CD4-positive, alpha-beta T cell treated with Interleukin-15 for 1 hour (primary cell): ENCODE measurements at places on chromosomes 7 and 10.

- DNase-seq = no peak
Measured at GRCh38 chr10:13392701-13393100, 44.6 kb upstream of the SEPHS1 start.

GRCh38 chr10:33746836-33747268, 412.4 kb upstream of the NRP1 start:
- no peak for DNase-seq

GRCh38 chr10:61888744-61889143, 12.8 kb upstream of the ARID5B start:
- no peak for DNase-seq

DNA sequence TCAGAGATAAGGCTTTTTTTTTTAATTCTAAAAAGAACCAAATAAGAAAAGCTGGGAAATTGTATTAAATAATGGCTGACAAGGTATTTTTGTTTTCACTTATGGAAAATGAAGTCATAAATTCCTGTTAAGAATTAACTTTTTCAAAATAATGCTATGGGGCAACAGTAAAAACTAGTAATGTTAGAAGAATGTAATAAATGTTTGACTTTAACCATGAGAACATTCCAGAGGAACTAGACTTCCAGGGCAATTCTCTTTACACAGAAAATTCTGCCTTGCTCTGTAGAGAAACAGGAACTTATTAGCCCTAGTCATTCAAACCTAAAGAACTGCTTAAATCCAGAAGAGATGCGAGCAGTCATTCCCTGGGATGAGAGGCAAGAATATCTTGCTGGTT, 571.1 kb downstream of the IPMK start:
- DNase-seq = no peak

- peak; percentile 44 for DNase-seq
Measured at GRCh38 chr10:48604039-48604990, 558 bp downstream of the ARHGAP22 start.

DNA sequence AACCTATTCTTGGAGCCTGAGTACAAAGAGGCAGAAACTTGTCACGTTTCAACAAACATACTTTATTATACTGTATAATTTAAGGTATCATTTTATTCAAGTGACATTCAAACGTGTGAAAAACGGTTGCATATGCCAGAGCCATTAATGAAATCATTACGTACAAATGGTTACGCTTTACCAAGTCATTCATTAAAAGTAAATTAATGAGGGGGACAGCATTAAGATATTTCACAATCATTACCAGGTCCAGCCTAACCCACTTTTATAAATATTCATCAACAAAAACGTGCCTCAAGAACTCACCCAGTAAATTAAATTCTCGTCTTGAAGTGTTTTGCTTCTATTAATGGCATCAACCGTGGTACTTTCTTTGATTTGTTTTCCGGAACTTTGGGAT, 253.0 kb downstream of the RPS24 start:
- no peak for DNase-seq

DNA sequence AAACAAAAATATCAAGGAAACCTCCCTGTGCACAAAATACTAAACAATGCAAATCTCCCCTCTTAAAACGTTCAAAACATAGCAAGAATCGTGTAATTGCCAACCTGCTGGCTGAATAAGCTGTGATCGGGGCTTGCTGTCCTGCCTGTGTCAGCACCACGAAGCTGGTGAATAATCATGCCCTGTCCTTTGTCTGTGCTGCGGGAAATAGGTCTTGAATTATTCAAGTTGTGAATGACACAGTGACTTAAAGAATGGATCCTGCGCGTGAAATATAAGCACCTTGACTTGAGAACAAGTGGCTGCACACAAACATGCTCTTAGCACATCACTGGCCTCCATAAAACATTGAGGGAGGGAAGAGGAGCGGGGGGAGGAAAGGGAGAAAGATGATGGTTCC, 130.2 kb downstream of the OAT start:
- DNase-seq = no peak

GRCh38 chr7:84799106-84799505, 387.8 kb downstream of the SEMA3D start:
- no peak for DNase-seq

- no peak for DNase-seq
Measured at GRCh38 chr10:32163071-32163761, 107.0 kb upstream of the KIF5B start.

DNA sequence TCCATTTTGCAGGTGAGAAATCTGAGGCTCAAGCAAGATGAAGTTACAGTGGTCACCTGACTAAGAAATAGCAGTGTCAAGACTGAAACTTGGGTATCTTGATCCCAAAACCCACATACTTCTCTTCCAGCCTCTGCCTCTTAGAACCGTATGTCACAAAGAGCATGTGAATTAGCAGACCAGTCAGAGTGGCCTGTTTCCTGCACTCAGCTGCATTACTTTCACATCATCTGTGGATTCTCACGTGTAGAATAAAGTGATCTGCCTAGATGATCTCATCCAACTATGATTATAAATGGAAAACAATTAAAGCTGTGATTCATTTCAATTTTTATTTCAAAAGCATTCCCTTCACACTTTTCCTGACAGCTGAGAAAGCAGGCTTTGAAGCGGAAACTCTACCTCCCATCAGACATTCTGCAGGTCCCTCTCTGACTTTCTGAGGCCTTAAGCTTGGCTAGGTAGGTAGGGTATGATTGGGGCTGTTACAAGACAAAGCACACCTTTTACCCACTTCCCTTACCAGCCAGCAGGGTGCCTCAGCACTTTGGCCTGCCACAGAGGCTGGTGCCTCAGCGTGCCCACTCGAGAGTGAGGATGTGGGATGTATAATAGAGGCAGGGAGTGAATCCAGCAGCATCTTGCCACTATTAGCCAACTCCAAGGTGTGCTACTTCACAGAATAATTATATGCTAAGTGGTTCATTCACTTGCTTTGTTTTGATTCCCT, 70.2 kb upstream of the PDE1C start:
- DNase-seq = no peak

DNA sequence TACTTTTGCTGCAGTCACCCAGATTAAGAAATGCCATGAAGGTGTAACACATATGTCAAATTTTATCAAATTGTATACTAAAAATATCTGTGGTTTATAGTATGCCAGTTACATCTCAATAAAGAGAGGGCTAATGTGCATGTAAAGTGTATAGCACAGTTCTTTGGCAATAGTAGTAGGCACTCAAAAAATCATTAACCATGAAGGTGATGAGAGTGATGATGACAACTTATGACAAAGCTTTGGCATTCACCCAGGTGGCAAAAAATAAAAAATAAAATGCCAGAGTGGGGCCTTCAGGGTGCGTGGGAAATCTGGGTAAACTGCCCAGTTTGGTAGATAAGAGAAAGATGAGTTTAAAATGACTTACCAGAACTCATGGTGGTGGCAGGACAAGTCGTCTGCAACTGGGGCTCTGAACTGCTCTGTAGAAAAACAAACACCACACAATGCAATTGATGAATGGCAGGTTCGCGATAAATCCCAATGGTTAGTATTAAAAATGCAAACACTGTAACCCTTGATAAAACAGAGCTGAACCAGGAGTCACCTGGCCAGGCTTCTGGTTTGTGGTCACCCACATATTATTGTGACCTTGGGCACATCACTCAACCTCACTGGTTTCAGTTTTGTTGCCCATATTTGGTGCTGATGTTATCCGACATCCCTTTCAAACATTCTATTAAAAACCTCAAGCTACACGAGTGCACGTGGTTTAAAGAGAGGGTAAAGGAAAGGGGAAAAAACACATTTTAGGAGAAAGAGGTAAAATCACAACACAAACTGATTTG, 120.2 kb downstream of the SORBS1 start:
- DNase-seq = no peak

DNA sequence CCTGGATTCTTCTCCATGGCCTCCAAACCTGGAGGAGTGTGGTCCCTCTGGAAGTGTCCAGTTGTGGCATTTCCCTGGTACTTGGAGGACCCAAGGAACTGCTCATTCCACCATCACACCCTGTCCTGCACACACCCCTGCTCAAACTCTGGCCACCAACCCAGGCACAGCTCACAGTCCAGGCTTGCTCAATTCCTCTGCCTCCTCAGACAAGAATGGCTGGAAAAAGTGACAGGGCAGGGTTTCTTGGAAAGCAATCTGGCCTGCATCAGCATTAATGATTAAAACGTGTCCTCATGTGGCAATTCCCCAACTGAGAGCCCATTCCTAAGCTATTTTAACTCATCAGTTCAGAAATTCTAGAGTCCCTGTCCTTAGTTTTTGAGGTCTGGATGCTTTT, 17.2 kb upstream of the TPST1 start:
- DNase-seq = no peak

DNA sequence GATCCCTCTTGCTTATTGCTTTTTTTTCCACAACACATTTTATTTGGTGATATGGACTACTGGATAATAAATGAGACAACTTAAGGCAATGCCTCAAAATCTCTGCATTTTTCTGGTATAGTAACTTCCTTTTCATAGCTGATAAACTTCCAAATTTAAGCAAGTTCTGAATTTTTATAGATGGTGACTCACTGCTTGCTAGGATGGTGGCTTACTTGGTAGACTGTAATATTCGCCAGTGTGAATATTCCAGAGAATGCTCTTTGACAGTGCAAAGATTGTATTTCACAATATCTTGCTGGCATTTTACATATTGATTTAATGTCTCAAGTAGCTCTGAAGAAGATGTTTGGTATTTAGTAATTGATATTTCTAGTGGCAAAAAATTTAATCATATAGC, 472.4 kb downstream of the TFEC start:
- DNase-seq = no peak

GRCh38 chr7:128939861-128940410, 2.2 kb downstream of the IRF5 start:
- DNase-seq = peak; percentile 29

DNA sequence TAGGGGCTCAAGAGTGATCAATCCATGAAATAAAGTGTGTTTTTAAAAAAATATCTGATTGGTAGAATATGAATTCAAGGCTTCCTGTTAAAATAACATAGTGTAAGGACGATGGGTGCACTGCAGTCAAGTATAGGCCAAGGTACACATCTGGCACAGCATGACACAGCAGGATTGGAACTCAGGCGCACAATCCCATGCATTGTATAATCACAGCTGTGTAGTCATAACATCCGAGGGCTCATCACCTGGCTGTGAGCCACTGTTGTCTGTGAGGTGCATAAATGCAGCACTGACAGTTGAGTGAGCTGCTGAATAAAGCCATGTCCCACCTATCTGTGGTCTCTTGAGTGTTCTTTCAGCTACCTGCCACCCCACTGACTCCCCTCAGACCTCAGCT, 142.3 kb upstream of the HPS1 start:
- no peak for DNase-seq

- DNase-seq = no peak
Measured at GRCh38 chr7:127644484-127644883, 7.5 kb upstream of the SND1 start.

DNA sequence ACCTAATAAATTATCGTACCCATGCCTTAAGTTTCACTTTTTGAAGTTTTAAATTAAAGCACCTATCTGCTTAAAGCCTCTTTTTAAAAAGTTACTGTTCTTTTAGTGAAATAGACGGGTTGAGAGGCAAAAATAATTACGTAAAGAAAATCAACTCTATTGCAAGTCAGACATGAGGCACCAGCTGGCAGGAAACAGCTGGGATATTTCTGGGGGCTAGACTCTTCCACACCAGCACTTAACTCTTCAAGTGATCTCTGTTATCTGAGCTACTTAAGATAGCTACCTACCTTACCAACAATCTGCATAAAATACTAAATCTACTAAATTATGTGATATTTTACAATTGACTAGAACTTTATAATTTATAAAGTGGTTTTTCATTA, 35.8 kb downstream of the GBF1 start:
- DNase-seq = no peak

- no peak for DNase-seq
Measured at GRCh38 chr7:6367701-6368211, 80.0 kb downstream of the DAGLB start.

DNA sequence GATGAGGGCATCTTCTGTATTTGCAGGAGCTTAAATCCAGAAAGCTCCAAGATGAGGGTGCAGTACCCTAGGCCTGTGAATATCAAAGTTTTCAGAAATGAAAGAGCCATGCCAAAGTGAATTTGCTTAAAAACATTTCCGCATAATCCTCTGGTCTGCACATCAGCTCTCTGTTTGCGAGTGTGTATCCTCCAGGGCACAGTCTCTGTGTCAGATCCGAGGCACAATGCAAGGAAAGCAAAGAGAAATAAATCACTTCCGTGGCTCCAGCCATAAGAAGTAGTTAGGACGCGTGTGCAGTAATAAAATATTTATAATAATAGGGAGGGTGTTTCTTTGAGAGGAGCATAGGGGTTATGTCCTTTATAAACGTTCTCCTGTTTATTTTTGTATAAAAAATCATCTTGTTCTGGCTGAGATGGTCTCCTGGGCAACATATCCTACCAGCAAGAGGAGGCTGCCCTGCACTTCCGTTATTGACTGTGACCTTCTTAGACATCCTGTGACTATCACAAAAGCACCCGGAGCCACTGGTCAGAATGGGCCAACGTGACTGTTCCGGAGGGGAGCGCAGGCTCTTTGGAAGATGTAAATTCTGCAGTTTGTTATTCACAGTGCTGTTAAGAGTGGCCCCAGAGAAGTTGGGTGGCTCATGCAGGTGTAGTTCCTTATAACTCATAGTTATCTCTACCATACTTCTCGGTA, 667.6 kb upstream of the FOXK1 start:
- DNase-seq = no peak

- DNase-seq = no peak
Measured at GRCh38 chr7:143884241-143884968, 17.6 kb downstream of the TCAF1 start.

DNA sequence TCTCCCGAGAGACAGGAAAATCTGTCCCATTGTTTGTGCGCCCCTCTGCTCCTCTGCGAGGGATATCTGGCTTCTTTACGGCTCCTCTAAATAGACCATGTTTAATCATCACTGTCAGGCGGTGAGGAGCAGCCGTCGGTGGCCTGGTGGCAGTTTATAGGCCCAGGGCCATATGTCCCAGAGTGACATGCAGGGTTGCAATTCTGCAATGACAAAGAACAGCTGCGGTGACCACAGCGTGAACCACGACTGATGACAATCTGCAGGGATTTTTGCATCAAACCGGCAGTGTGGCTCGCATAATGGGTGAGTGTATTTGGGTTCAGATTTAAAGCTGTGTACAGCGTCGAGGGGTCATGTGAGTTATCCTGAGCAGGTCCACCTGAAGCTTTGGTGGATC, 41.5 kb downstream of the GATA3 start:
- no peak for DNase-seq

- no peak for DNase-seq
Measured at GRCh38 chr7:5217851-5218331, 27.9 kb downstream of the WIPI2 start.

DNA sequence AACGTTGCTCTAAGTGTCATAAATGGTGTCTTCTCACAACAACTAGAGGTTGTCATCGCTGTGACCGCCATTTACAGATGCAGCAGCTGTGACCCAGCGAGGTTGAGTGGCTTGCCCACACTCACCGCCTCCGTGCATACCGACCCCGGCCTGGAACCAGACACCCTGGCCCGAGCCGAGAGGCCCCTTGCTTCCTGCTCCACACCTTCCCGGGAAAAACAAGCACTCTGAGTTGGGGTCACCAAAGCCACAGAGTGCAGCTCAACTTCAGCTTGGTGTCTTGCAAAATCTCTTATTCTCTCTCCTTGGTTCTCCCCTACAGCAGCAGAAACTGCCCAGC, 115.7 kb upstream of the PPP2R2D start:
- no peak for DNase-seq

GRCh38 chr10:110827410-110827809, 44.3 kb upstream of the PDCD4 start:
- no peak for DNase-seq

GRCh38 chr7:134891262-134891695, 95.0 kb upstream of the AGBL3 start:
- no peak for DNase-seq

GRCh38 chr7:157360483-157361025, 23.8 kb downstream of the DNAJB6 start:
- no peak for DNase-seq
